ENCODE measurements at places on chromosomes 3 and 15.

DNA sequence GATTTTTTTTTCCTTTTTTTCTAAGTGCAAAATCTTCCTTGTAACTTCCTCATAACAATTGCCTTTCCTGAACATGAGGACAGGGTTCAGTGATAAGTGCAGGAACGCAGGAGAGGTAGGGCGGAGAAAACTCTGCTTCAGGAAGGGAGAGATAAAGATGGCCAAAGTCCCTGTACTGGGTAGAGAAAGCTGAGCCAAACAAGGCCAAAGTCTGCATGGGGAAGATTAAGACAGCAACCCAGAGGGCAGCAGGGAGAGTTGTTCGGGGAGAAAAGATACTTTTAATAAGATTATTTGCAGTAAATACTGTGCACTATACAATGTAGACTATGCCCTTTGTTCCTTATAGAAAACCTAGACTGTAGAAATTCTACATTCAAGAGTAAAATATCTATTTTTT lies 55.4 kb upstream of the LRRFIP2 start:
- DNase-seq, result no peak

- no peak for DNase-seq
Measured at GRCh38 chr3:33149342-33149741, 35.5 kb downstream of the CRTAP start.

- DNase-seq, result no peak
Measured at GRCh38 chr15:64429448-64429847, 30.9 kb upstream of the ZNF609 start.

GRCh38 chr3:108406661-108407206 lies 103.7 kb downstream of the MYH15 start:
- DNase-seq, result peak; percentile 84

- no peak for DNase-seq
Measured at GRCh38 chr3:104180906-104181305, 1185.8 kb upstream of the ALCAM start.

- DNase-seq, result no peak
Measured at GRCh38 chr15:100101426-100102089, 240.2 kb downstream of the ADAMTS17 start.

GRCh38 chr3:13425689-13426088 lies 5.6 kb upstream of the NUP210 start:
- no peak for DNase-seq

DNA sequence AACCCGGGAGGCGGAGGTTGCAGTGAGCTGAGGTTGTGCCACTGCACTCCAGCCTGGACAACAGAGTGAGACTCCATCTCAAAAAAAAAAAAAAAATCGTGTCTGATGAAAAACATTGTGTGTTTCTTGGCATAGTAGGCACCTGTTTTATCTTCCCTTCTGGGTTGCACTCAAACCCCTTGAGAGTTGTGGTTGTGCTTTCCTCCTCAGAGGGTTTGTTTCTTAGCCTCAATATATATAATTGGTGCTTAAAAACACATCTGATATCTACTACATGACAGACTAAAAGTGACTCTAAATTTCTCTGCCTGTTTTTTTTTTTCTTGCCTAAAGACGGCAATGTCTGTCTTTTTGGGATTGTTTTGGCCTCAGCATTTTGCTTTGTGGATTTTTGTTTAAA lies 7.6 kb downstream of the NR1D2 start:
- no peak for DNase-seq

GRCh38 chr3:126743350-126743749 lies 39.3 kb downstream of the CHCHD6 start:
- DNase-seq, result no peak

- DNase-seq, result no peak
Measured at GRCh38 chr3:32392536-32393302, 1.1 kb downstream of the CMTM7 start.

GRCh38 chr3:160608870-160609269 lies 43.5 kb upstream of the KPNA4 start:
- DNase-seq, result no peak

DNA sequence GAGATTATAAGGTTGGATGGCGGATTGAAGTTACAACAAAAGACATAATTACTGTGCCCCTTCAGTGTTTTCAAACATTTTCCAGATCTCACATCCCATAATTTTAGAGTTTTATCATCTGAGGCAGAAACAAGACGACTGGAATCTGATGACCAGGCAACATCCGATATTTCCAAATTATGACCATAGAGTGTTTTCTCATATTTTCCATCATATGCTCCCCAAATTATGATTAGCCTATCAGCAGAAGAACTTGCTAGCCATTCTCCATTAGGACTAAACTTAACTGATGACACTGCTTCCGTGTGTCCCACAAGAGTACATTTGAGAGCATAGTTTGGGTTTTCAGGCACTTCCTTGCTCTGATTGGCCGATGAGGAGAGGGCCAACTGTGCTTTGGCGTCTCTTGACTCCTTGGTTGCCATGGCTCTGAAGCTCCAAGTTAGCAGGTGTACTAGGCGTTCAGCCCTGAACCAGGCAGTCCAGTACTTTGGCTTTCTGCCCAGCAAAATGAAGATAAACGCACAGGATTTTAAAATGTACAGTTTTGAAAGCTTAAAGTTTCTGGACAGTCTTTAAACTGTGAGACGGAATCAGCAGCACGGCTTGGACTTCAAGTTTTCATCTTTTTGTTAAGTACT lies 638 bp downstream of the WDR5B start:
- DNase-seq, result no peak

GRCh38 chr3:123261666-123262065 lies 59.9 kb downstream of the SEC22A start:
- DNase-seq, result no peak

DNA sequence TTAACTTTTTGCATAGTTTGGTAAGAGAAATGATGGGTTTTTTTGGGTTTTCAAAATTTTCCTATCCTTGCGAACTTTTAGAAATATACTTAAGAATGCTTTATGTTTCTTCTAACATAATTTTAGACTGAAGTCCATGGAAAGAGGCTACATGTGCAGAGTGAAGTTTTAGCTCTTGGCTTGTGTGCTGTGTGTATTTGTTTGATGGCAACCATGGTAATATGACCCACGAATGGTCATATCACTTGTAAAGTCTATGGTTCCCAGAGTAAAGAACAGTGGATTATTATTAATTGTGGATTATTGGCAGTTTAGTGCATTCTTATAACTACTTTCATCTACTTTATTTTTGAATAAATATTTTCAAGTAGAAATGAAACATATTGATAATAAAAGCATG lies 124.0 kb upstream of the GOLGA6L4 start:
- no peak for DNase-seq

- DNase-seq, result peak; percentile 78
Measured at GRCh38 chr15:68818066-68818768, 2.5 kb downstream of the ANP32A start.

GRCh38 chr3:58052373-58053273 lies 44.4 kb downstream of the FLNB start:
- DNase-seq, result no peak

DNA sequence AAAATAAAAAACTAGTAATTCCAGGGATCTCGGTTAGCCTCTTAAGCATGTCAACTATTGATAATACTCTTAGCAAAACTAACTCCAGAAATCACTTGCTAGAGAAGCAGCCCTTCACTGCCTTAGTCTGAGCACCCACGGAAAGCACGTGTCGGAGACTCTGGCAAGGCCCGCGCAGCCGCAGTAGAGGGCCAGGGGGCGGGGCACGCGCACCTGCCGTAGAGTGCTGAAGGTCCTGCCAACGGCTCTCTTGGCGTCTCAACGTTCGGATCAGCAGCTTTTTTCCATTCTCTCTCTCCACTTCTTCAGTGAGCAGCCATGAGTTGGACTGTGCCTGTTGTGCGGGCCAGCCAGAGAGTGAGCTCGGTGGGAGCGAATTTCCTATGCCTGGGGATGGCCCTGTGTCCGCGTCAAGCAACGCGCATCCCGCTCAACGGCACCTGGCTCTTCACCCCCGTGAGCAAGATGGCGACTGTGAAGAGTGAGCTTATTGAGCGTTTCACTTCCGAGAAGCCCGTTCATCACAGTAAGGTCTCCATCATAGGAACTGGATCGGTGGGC lies at the start of gene LDHAL6B:
TSS of gene LDHAL6B (plus strand) at position 221 of the 561 bp plus-strand sequence. CDS start at position 319, 98 bp downstream.
- no peak for DNase-seq

DNA sequence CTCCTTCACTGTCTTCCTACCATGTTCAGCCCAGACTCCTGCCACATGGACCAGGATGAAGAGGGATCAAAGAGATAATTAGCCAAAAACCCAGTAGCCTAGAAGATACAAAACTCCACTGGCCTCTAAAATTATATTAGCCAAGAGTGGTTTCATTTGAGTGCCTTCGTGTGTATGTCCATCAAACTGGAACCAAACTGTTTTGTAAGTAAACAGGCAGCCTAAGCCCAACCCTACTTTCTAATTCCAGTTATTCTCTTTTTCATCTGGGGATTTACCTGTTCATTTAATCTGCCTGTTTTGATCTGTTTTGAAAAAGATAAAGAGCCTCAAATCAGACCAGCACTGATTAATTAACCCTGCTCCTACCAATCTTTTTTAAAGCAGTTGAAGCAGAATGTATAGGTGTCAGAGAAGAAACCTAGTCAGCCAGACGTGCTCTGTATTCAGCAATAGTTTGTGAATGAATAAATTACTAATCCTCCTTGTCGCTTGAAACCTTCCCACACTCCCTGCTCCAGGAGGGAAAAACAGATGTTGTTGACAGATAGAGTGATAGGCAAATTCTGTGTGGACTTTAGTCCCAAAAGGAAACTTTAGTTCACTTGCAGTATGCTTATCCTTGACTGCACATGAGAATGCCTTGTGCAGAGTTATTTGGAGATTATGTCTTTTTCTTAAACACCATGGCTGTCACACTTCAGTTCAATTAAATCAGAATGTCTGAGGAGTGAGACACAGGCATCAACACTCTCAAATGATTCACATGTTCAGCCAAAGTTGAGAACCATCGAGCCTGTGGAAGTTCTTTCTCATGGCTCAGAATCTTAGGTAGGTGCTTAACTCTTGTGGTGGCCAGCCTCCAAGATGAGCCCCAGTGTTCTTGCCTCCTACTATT lies 55.5 kb upstream of the ZBED2 start:
- no peak for DNase-seq

All from NCI-H2081 (cell line).